ENCODE measurements at places on chromosomes 3 and 15. TPM values are rescaled to one million over a fixed set of nuclear protein-coding genes. Genes with fewer than 3 reads are reported as not detected.
A peak's percentile ranks its signal among the peaks of the same experiment; 100 is the strongest.

DNA sequence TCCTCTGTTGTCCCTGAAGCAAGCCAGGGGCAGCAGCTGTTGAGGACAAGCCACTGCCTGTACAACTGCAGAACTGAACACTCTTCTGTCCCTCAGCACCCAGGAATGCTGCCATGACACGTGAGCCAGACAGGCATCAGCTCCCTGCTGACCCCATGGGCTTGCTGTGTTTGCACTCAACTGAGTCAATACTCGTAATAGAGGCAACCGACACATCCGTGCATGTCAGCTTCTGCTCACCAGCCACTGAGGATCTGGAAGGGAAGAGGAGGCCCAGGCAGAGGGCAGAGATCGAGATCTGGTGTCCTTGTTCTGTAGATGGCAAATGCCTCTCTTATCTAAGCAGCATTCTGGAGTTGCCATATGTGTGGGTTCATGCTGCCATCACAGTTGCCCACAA lies 54.3 kb upstream of the SEC61A1 start:
- no peak for DNase-seq
- no peak overlapping the region for H3K27ac ChIP-seq
- H3K27me3 ChIP-seq = no peaks in the 10 kb centered on the region
- no peaks in the 10 kb centered on the region for H3K4me1 ChIP-seq

DNA sequence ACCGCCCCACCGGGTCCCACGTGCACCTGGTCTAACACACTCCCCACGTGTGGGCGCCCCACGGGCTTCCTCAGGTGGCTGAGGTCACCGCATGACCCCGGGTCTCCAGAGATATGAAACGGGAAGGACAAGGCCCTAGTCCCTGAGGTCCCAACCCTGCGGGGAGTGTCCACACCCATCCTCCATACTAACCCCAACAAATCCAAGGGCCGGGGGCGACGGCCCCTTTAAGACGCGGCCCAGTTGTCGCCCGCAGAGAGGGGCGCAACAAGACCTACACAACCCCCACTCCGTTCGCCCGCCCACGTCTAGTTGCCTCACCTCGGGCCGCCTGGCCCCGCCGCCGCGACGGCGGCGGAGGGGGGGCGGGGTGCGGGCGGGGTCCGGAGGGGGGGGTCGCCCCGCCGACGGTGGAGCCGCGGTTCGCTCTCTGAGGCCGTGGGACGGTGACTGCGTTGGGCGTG lies 396 bp downstream of the INO80 start:
- H3K27me3 ChIP-seq = no peaks in the 10 kb centered on the region
- DNase-seq = peak; percentile 55
- peak overlapping the region; percentile 99 for H3K27ac ChIP-seq
- H3K4me3 ChIP-seq = peak overlapping the region; percentile 79
- H3K36me3 ChIP-seq = peaks cover 5% of the 10 kb centered on the region

GRCh38 chr3:110623571-110623970 lies 448.0 kb upstream of the NECTIN3 start:
- no peaks in the 10 kb centered on the region for H3K27me3 ChIP-seq
- no peak overlapping the region for H3K27ac ChIP-seq
- no peak for DNase-seq
- no peaks in the 10 kb centered on the region for H3K4me1 ChIP-seq
- H3K36me3 ChIP-seq = no peaks in the 10 kb centered on the region

Gene TGM4
- not detected for total RNA-seq

Gene C2CD4B
- 1.6 TPM for total RNA-seq

DNA sequence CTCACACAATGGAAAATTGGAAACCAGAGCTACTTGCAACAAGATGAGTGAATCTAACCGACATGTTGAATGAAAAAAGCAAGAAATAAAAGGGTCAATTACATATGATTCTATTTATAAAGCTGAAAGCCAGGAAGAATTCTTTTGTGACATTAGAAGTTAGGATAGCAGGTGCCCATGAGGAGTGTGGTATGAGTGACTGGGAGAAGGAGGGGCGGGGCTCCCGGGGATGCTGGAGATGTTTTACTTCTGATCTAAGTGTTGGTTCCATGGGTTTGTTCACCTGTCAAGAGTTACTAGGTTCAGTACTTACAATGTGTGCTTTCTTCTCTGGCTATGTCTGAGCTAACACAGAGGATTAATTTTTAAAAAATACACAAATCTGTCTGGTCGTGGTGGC lies 60.8 kb downstream of the NSMCE3 start:
- H3K4me3 ChIP-seq = no peak overlapping the region
- H3K27ac ChIP-seq = no peak overlapping the region

GRCh38 chr15:80587816-80588456 lies 107.2 kb upstream of the ABHD17C start:
- H3K27me3 ChIP-seq = no peaks in the 10 kb centered on the region
- H3K36me3 ChIP-seq = no peaks in the 10 kb centered on the region
- no peaks in the 10 kb centered on the region for H3K4me1 ChIP-seq
- H3K4me3 ChIP-seq = no peak overlapping the region

Gene ADAMTS9
- total RNA-seq = 17.4 TPM

DNA sequence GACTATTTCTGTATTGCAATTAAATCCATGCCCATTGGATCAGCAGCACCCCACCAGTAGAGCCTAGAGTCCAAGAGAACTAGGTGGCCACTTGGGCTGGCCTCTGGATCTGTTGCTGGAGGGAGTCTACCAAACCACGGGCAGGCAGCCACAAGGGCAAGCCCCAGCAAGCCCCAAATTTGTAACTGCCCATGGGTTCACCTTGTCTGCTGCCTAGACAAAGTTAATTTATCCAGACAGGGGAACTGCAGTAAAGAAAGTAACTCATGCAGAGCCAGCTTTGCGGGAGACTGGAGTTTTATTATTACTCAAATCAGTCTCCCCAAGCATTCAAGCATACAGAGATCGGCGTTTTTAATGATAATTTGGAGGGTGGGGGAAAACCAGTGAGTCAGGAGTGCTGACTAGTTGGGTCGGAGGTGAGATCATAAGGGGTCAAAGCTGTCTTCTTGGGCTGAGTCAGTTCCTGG lies 74.0 kb upstream of the TERB2 start:
- H3K4me1 ChIP-seq = no peaks in the 10 kb centered on the region
- no peaks in the 10 kb centered on the region for H3K36me3 ChIP-seq
- no peak overlapping the region for H3K27ac ChIP-seq
- DNase-seq = no peak

DNA sequence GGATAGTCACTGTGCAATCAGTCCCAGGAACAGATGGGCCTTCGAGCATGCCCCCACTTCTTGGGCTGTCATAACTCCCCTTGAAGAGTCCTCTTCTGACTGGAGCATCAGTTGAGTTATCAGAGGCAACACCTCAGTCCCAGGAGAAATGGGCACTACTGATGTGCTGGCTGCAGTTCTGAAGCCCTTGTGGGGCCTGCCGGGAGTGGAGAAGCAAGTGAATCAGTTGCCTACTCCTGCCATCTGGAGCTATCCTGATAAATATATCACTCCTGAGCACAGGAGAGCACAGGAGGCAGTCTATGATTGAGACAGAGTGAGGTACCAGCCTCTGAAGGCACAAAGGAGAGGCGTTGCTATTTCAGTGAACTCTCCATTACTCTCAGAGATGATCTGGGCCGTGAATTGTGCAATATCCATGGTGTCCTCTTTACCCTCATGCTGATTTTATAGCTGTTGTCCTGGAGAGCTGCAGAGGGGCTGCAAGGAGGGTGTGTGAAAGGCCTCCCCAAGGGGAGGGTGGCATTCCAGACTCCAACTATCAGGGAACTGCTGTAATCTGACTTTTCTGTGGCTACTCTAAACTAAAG lies 344.2 kb upstream of the ROPN1 start:
- peaks cover 16% of the 10 kb centered on the region for H3K36me3 ChIP-seq
- no peaks in the 10 kb centered on the region for H3K4me1 ChIP-seq

Gene TF
- 2.7 TPM for total RNA-seq

- H3K27me3 ChIP-seq = peaks cover 44% of the 10 kb centered on the region
- H3K36me3 ChIP-seq = no peaks in the 10 kb centered on the region
- no peak overlapping the region for H3K27ac ChIP-seq
- H3K4me3 ChIP-seq = peak overlapping the region; percentile 27
- H3K4me1 ChIP-seq = no peaks in the 10 kb centered on the region
Measured at GRCh38 chr3:39501968-39502837, 34.7 kb downstream of the MOBP start.

Gene GPR156
- total RNA-seq = 0.23 TPM

DNA sequence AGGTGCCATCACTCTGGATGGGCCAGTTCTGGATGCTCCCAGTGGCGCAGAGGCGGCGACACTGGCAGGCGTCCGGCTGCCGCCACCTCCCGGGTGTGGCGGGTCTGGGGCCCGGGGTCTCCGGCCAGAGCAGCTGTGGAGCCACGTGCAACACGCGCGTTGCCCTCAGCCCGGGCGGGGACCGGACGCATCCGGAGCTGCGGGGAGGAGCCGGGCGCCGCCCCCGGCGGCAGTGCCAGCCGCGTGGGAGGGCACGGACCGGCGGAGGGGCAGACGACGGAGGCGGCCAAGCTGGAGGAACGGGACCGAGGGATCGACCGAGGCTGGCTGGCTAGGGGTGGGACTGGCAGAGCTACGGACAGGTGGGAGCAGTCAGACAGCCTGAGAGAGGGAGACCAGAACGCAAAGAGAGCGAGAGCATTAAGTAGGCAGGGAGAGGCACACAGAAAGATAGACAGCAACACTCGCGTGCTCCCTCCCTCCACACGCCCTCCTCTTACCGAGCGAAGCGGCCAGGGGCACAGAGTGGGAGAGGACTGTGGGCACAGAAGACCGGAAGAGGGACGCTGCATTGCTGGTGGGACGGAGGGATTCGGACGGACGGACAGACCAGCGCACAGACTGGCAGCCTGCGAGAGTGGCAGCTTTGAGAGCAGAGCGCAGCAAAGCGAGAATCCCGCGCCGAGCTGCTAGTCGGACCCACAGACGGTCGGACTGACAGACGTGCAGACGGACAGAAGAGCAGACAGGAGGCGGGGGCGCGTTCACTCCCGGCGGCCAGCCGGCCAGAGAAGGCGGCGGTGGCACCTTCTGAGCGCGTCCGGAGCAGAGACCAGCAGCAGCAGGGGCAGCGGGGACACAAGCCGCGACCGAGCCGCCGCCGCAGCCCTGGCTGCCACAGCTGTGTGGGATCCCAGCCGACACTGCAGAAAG lies at the start of gene ARPP21:
ARPP21 (plus strand) TSS at position 272 of the 933 bp plus-strand sequence. CDS start 42,227 bp downstream, outside the sequence.
- peaks cover 16% of the 10 kb centered on the region for H3K27me3 ChIP-seq
- H3K4me1 ChIP-seq = peaks cover 12% of the 10 kb centered on the region
- peak within 1 kb of the TSS; percentile 39 for H3K4me3 ChIP-seq
- no peak for DNase-seq

DNA sequence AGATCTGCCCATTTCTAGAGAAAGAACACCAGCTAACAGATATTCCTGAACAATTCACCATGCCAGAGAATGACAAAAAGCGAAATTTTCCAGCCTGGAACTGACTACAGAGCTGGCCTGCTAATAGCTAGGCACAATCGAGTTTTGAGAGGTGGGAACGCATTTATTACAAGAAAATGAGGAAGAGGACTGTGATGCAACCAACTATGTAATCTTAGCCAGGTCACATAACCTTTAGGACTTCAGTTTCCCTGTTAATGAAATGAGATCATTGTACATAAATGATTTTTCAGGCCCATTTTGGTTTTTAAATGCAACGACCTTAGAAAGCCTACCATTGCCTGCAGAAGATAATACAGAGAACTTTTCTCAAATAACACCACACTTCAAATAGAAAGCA lies 72.1 kb upstream of the SETMAR start:
- H3K4me3 ChIP-seq = no peak overlapping the region
- no peaks in the 10 kb centered on the region for H3K4me1 ChIP-seq
- H3K36me3 ChIP-seq = no peaks in the 10 kb centered on the region

DNA sequence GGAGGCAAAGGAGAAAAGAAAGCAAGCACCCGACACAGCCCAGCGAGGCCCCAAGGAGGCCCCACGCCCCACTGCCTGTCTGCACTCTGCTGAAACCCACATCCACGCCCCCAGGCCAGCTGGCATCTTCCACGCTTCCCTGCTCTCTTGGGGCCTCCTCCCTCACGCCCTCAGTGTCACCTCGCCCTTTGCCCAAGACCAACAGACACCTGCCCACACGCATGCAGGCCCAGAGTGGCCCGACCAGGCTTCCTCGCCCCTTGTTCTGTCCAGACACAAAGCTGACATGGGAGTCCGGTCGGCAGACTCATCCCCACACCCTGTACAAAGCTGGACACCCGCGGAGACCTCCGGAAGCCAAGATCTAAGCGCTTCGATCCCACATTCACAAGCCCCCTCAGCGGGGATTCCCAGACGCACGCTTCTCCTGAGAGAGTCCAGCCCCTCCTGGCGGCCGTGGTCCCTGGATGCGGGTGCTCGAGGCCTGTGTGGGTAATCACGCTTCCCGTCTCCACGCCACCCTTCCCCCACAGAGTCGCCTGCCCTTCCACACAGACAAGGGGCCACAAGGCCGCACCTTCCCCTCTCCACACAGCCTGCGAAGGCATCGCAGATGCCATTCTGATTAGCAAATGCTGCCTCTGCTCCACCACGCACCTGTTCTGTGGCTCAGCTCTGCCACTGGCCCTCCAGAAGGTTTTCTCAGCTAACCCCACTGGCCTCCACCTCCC lies 176.6 kb downstream of the XXYLT1 start:
- no peak overlapping the region for H3K4me3 ChIP-seq
- no peak overlapping the region for H3K27ac ChIP-seq
- peaks cover 17% of the 10 kb centered on the region for H3K4me1 ChIP-seq
- no peaks in the 10 kb centered on the region for H3K36me3 ChIP-seq
- DNase-seq = no peak
- H3K27me3 ChIP-seq = no peaks in the 10 kb centered on the region

DNA sequence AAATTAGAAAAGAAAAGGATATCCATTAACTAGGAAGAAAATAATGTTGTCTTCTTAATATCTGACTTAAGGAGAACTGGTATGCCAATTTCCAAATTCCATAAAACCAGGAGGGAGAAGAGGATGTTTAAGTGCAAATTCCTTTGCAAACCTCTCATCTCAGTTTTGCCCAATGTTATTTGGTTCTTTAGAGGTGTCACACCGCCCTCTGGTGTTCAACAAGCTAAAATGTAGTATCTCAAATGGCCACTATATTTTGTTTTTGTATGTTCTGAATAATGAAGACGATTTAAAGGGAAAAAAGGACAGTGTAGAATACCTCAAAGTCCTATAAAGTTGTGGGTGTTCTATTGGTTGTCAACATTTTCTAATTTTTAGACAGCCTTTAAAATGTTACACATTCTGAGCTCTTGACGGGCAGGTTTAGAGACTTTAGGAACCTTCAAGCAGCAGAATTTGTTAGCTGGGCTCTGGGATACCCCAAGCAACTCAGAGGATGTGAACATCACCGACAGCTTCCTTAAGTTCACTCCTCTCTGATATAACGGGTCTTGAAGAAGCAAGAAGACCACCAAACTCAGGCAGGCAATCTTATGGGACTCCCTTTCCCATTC lies 458.3 kb downstream of the MFSD1 start:
- no peaks in the 10 kb centered on the region for H3K27me3 ChIP-seq
- H3K36me3 ChIP-seq = no peaks in the 10 kb centered on the region
- no peak overlapping the region for H3K4me3 ChIP-seq

Measured in heart right ventricle (tissue), 16 donors.